CD4-positive, alpha-beta T cell treated with Interleukin-21 for 1 hour (primary cell): ENCODE measurements at places on chromosomes 12 and 14.

DNA sequence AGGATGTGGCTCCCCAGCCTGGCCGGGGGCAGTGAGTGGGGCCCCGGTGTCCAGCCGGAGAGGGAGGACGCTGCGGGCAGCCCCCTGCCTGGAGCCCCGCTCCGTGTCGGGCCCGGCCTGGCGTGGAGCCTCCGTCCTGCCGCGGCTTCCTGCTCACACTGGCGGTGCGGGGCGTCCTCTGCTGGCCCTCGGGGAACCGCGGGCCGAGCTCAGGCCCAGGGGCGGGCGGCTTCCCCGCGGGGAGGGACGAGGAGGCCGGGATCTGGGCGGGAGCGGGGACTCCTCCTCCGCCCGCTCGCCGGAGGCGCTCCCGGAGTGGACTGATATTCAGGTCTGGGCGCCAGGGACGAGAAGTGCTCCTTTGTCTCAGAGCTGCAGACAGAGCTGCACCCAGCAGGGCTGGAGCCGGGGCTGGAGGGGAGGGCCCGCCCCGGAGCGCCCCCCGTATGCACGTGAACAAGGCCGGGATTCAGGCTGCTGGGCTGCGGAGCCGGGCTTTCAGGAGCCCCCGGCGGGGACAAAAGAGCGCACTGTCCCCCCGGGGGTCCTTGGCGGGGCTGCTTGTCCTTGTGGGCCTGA is 2.2 kb downstream of the MMP17 start:
- peak; percentile 26 for DNase-seq

- DNase-seq = no peak
These were observed 24.7 kb downstream of the DDHD1 start for GRCh38 chr14:53128303-53129028.

- no peak for DNase-seq
These were observed 325.1 kb downstream of the ALG10 start for GRCh38 chr12:34347367-34347766.

DNA sequence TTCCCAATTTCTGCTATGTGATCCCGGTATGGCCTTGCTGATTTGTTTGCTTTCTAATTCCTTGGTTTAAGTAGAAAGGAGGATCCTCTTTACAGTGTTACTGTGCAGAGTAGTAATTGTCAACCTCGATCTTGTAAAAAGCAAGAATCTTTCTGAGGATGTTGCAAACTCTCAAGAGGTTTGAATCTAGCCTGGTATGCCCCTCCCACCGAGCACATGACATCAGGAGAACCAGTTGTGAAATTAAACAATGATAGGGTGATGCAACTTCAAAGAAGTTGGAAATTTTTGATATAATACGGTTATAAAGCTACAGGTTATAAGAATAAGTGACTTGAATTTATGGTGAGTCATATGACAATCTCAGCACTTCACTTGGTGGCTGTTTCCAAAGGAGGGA is 35.0 kb upstream of the FUT8 start:
- no peak for DNase-seq

- no peak for DNase-seq
These were observed 1598.3 kb downstream of the AACS start for GRCh38 chr12:126663304-126664094.

- DNase-seq = no peak
These were observed 24.8 kb upstream of the NUBPL start for GRCh38 chr14:31536201-31536960.

DNA sequence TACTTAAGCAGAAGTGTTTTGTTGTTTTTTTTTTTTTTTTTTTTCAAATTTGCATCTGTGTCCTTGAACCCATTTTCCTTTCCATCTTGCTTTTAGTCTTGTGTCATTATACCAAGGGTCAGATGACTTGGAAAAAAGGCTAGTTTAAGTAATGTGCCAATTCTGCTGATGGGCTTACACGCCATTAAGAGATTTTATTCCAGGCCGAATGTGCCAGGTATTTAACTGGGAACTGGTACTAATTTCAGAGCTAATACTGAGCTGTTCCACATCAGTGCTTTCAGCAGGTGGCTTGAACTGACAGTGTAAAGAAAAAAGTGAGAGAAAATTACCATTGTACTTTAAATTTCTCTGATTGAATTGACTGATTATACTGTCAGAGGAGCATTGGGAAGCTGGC is 224.9 kb downstream of the NPAS3 start:
- DNase-seq = no peak

- no peak for DNase-seq
These were observed 94.2 kb downstream of the TMEM117 start for GRCh38 chr12:43930032-43930431.

DNA sequence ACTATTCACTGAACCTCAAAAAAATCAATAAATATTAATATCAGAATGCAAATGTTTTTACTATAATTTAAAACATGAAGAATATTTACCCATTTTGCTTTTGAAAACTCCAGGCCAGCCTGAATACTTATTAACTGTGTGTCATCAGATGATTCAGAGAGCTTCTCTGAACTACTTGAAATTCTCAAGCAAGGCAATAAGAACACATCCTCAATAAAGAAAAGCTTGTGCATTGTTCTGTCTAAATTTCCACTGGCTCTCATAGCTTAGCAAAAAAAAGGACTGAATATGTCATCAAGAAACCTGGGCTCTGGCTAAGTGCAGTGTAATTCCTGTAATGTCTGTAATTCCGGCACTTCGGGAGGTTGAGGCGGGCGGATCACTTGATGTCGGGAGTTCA is 194.1 kb downstream of the BTG1 start:
- DNase-seq = no peak

DNA sequence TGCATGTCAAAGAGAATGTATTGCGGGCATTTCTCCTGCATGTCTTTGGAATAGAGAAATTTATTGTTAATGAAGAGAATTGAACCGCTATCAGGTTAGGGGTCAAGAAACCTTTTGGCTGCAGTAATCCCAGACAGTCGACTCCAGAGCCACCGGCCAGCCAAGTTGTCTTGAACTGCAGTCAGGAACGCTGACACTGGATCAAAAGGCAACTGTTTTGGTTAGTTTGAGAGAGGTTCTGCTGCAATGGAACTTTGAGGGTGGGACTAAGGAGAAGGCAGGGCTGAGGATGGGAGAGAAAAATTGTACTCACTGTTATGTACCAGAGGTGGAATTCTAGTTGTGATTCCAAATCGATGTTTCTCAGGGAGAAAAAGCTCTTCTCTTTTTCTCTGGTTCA is 28.2 kb downstream of the PPFIBP1 start:
- DNase-seq = no peak

DNA sequence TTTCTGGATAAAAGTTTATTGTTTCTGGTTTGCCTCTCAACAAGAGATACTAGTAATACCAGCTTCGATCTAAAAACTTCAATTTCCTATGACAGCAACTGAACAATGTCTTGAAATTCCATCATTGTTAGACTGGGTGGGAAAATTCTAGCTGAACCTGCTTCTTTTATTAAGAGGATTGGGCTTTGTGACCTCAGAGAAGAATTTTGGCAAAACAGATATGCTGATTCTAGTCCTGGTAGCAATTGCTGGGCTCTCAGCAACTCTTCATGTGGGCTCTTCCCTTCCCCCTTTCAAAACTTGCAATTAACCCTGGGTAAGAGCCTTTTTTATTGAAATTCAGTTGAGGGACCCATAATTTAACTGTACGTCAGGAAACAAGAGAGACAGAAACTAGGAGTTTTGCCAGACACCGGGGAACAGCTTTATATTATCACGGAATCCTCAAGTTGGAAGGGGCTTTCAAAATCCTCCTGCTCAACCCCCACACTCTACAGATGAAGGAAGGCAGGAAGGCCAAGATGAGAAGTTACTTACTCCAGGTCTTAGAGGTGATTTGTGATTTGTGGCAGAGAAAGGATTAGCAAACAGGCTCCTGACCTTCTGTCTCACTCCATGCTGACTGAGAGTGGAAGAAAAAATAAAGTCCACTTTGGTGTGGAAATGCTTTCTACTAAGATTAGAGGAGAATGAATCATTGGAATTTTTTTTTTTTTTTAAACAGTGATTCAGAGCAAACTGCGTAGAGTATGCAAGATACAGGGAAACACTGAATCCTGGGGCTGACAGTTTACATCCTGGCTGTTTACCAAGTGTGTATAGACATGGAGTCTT is 239.0 kb upstream of the ATP2B1 start:
- peak; percentile 16 for DNase-seq

DNA sequence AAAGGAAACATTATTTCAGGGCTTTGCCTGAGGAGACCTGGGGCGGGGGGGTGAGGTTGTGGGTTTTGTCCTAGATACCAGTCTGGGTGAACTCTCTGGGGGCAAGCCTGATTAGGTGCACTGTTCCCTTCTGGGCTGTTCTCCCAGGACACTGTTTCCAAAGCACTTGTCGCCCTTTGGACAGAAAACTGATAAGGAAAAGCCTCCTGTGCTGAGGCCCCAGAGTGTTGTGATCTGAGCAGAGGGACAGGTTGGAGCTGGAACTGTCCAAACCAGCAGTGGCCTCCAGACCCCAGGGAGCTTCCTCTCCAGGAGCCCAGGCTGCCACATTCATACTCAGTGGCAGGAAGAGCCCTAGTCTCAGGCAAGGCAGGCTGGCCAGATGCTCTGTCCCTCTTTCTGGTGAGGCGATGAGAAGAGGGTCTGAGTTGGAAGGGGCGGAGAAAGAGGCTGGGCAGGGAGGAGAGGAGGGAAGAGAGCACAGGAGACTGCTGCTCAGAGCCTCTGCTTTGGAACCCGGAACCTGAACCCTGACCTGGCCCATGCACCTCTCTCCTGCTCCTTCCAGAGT is 1.9 kb downstream of the GALNT16 start:
- DNase-seq = no peak
